GM06990 (cell line): ENCODE measurements at places on chromosomes 12 and 14.

DNA sequence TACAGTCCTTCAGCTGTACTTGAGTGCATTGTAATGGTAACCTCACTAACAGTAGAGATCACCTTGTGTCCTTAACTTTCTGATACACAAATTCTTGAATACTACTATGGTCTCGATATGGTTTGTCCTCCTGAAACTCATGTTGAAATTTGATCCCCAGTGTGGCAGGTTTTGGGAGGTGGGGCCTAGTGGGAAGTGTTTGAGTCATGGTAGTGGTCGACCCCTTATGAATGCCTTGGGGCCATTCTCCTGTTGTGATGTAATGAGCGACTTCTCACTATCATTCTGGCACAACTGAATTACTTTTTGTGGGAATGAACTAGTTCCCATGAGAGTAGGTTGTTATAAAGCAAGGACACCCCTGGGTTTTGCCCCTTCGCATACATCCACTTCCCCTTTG is 52.3 kb downstream of the IPO8 start:
- no peak for DNase-seq

DNA sequence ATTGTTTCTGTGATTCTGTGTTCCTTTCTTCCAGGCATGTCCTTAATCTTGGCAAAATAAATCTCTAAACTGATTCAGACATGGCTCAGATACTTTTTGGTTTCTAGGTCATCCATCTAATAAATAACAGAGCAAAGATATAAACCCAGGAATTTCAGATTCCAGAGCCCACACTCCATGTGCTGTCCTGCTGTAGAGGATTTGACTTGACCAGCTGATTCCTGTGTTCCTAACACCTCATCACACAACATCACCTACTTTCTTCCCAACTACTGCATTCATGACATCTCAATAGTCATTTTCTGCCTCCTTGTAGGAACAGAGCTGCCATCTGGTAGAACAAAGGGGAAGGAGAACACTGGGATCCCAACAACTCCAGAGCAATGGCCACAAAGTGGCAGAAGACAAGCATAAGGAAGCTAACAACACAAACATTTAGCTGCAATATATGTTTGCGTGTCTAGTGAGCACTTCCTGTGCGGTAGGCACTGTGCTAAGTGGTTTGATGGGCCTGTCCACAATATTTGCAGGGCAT is 91.9 kb upstream of the OVCH1 start:
- DNase-seq: no peak

DNA sequence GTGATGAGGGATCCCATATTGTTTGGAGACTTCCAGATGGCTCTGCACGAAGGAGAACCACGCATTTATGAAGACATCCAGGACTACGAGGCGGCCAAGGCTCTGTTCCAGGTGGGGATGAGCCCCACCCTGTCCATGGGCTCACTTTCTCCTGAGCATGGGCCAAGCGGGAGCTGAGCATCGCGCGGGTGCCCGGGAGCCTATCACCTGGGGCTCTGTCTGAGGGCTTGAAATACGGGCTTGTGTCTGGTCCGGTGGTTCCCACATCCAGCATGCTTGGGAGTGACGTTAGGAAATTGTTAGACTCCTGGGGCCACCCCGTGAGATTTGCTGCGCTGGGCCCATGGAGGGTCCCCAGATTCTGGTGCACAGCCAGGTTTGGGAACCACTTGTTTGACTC is 92.9 kb downstream of the CCDC92 start:
- no peak for DNase-seq

- no peak for DNase-seq
Measured at GRCh38 chr12:67472539-67472938, 176.0 kb upstream of the DYRK2 start.

DNA sequence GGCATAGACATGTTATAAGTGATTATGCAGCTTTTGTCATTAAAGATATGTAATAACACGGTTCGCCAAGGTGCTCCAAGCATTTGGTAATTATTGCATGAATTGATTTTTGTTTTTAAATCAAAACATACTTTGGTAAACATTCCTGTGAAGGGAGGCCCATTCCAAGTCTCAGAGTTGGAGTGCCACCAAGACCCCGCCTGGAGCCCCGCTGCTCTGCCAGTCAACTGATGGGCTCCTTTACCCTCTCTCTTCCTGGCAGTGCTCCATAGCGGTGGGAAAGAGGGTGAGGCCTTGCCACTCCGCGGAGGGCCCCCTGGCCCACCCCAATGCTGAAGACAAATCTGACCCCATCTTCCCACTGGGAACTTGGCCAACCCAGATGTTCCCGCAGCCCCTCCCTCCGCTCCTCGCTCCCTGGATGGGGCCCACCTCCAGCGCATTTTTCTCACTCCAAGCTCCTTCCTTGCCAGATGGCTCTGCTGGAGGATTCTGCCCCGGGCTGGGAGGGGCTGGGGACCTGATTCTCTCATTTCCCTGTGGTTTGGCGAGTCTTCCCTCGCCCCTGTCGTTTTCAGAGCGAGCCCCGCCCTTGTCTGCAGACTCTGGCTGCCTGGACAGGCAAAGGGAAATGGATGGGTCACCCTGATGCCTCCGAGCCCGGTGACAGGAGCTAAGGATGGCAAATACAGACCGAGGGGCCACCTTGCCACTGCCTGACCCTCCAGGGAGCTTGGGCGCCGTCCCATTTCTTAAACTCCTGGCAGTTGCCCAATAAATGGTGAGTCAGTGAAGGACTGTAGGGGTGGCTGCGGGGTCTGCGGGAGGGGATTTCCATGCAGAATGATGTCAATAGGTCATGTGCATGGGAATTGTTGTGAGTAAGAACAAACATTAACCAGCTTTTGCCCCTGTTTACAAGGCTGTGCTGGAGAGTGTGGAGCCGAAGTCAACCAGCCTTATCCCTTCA is 9.2 kb upstream of the PAPLN start:
- DNase-seq: no peak

DNA sequence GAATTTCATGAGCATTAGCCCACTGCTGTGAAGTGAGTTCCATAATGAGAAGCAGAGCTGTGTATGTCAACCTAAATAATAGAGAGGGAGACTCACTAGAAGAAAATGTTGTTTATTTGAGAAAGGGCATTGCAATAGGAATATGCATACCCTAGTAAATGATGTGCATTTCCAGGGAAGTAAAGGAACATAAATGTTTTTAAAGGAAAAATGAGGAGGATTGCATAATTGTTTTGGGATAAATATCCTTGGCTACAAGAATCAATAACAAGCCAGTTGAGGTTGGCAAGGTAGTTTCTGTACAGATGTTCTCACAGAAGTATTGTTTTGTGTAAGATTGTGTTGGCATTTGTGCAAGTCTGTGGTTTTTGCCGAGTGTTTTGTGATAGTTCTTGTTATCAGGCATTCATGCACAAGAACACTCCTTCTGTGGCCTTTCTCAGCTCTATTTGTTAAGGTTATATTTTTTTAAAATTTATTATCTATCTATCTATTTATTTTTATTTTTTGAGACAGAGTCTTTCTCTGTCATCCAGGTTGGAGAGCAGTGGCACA is 47.1 kb downstream of the EMP1 start:
- no peak for DNase-seq

GRCh38 chr14:71399057-71399487 is 491.8 kb downstream of the PCNX1 start:
- DNase-seq: peak; percentile 67

GRCh38 chr12:101799774-101800173 is 31.0 kb downstream of the GNPTAB start:
- DNase-seq: no peak

DNA sequence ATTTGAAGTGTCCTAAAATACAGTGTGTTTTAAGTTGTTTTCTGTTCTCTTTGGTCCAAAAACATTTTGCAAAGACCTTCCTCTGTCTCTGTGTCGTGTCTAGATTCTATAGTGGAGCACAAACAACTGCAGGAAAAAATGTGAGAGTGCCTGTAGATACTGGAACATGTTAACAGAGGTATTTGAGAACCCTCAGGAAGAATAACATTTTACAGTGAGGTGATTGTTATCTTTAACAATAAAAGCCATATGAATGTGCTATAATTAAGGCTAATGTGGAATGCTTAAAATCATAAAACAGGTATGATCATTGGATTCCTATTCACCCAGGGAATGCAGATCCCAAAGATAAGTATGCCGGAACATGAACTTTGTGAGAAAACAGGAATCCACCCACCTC is 98.0 kb downstream of the SAMD4A start:
- no peak for DNase-seq

DNA sequence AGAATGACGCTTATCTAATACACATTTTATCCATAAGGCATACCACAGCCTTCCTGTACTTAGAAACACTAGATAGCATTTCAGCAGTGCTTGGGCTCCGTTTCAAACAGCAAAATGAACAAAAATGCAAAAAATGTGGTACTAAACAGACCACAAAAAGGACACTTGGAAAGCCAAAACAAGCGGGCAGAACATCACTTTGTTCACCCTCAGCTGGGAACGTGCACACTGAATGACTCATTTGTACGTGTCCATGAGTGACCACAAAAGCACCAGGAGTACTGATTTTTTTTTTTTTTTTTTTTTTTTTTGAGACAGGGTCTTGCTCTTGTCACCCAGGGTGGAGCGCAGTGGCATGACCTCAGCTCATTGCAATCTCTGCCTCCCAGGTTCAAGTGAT is 8.9 kb upstream of the FOXN3 start:
- peak; percentile 43 for DNase-seq

GRCh38 chr14:81452341-81453133 is 52.4 kb upstream of the STON2 start:
- DNase-seq: no peak

- no peak for DNase-seq
Measured at GRCh38 chr14:65250162-65250495, 147.8 kb upstream of the MAX start.

- DNase-seq: no peak
Measured at GRCh38 chr14:76331328-76332011, 44.5 kb upstream of the ESRRB start.

DNA sequence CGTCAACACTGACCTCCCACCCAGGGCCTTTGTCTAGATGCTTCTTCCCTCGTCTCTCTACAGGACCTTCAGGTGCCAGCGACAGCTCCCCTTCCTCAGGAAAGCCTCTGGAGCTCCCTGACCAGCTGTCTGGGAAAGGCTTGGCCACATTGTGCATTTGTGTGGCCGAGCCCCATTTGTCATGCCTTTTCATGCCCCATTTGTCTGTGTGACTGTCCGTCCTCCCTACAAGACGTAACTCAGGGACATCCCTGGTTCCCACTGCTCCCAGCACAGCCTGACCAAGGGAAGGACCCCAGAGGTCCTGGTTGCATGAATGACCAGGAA is 23.8 kb downstream of the ZFYVE21 start:
- DNase-seq: no peak

- DNase-seq: no peak
Measured at GRCh38 chr12:116933091-116933490, 22.3 kb downstream of the FBXW8 start.

GRCh38 chr12:40921563-40922163 is 229.4 kb downstream of the CNTN1 start:
- no peak for DNase-seq

DNA sequence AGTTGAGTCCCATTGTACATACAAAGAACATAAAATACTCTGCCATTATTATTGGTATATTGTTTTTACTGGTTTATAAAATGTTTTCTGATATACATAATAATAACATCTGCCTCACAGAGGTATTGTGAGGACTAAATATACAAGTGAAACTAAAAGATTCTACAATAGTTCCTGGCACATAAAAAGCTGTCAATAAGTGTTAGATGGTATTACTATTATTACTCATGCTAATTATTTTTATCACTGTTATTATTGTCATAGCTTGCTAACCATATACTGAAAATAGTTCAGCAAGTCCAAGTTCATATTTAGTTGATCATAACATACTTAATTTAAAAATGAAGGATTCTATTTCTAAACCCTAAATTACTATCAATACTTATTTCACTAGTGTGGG is 34.4 kb downstream of the BTG1 start:
- no peak for DNase-seq

- no peak for DNase-seq
Measured at GRCh38 chr12:34356233-34356987, 334.1 kb downstream of the ALG10 start.

DNA sequence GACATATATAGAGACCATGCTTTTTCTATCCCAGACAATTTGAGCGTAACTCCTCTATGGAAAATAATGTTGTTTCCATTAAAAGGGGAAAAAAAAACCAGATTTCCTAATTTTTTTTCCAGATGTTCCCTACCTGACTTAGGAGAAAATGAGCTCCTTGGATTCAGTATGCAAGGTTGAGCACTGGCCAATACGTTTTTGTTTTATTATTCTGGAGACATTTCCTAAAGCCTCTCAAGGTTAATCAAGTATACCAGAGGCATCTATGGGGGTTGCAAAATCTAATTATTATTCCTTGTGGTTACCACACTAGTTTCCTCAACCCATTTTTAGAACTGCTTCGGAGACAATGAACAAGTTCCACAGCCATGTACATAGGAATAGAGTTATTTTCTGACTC is 291.3 kb downstream of the SLC16A7 start:
- DNase-seq: no peak

DNA sequence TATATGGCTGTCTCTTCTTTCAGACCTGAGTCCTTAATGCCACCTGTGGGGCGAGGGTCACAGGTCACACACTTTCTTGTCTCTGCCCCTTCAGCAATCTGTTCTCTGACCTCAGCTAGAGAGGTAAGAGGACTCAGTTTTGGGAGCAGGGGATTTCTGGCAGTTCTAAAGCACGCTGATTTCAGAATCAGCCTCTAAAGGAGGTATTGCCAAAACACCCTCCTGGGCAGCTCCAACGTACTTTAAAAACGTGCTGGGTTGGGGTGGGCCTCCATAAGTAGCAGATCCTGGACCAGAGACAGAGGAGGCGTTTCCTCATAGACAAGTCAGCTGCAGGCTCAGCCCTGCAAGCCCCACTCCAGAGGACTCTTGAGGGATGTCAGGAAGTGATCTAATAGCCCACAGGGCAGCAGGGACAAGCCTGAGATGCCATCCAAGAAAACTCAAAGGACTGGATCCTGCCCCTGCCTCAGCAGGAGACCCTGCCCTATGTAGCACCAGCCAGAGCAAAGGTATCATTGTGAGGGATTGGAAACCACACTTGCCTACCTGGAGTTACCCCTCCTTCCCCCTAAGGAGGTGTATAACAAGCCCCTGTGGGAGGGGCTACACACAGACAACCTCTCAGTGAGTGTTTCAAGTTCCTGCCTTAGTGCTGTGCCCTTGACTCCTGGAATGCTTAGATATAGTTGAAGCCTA is 8.5 kb downstream of the CTDSP2 start:
- peak; percentile 37 for DNase-seq

GRCh38 chr12:95763809-95764253 is 26.7 kb downstream of the NTN4 start:
- no peak for DNase-seq

- no peak for DNase-seq
Measured at GRCh38 chr12:130826151-130826801, 12.8 kb downstream of the STX2 start.

- no peak for DNase-seq
Measured at GRCh38 chr12:3463921-3464320, 27.1 kb upstream of the PRMT8 start.

GRCh38 chr14:66662374-66662773 is 154.4 kb downstream of the GPHN start:
- DNase-seq: no peak

- no peak for DNase-seq
Measured at GRCh38 chr12:62931477-62931876, 3.5 kb downstream of the PPM1H start.
